Panc1 (cell line): ENCODE measurements at places on chromosomes 16 and 17. TPM values are rescaled to one million over a fixed set of nuclear protein-coding genes. Genes with fewer than 3 reads are reported as not detected.
A peak's percentile ranks its signal among the peaks of the same experiment; 100 is the strongest.

DNA sequence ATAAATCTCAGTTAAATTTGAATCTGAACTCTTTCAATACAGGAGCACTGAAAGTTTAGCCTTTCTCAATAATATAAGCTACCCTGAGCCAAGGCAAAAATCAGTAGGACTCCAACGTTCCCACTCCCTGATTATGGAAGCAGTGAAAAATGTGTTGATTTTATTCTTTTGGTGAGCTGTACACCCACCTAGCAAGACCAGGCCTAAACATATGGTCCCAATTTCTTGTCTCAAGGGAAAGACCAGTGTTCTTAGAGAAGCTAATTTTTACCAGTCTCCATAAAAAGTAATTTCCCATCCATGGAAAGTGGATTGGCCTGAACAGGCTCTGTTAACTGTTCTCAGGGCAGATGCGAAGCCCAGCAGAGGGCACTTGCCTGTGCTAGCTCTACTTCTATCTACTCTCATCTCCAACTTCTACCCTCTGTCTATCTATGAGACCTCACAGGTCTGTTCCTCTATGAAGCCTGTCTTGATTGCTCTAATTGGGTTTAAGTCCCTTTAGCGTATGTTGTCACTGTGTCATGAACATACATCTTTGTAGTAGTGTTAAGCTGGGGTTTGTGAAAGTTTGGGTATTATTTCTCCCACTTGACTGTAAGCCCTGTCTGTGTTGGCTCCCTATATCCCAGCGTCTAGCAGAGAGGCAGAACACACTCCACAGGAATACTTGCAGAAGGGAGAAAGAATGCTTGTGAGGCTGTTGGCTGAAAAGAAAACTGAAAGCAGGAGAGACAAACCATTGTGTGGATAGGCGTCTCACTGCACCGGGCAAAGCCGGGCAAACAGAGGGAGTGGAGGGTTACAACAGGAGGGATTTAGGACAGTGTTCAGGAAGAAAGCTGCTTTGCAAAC lies 167.1 kb upstream of the MAF start:
- peak overlapping the region; percentile 33 for H3K4me3 ChIP-seq
- H3K27ac ChIP-seq: no peak overlapping the region
- no peaks in the 10 kb centered on the region for H3K27me3 ChIP-seq
- no peaks in the 10 kb centered on the region for H3K36me3 ChIP-seq
- H3K4me1 ChIP-seq: no peaks in the 10 kb centered on the region
- no peak for DNase-seq

DNA sequence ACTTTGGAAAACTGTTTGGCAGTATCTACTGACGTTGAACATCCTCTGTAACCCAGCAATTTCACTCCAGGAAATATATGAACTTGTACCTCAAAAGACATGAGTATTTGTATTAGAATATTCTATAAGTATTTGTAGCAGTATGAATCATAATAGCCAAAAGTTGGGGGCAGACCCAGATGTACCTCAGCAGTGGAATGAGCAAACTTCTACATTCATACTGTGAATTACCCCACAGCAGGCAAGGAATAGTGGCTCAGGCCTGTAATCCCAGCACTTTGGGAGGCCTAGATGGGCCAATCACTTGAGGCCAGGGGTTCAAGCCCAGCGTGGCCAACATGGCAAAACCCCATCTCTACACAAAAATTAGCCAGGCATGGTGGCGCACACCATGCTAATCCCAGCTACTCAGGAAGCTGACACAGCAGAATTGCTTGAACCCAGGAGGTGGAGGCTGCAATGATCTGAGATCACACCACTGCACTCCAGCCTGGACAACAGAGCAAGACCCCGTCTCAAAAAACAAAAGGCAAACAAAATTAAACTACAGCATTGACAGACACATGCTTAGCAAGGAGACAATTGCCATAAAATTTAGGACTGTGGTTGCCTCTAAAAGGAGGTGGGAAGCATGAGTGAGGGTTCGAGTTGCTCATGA lies 11.2 kb upstream of the HELZ start:
- no peak overlapping the region for H3K4me3 ChIP-seq
- no peak for DNase-seq
- no peaks in the 10 kb centered on the region for H3K4me1 ChIP-seq
- H3K36me3 ChIP-seq: no peaks in the 10 kb centered on the region

AANAT gene
- total RNA-seq: not detected

- DNase-seq: no peak
- no peak overlapping the region for H3K4me3 ChIP-seq
- H3K36me3 ChIP-seq: no peaks in the 10 kb centered on the region
- H3K27me3 ChIP-seq: no peaks in the 10 kb centered on the region
- H3K4me1 ChIP-seq: 0 out of 2 replicates have a peak, but pooled peaks cover 3% of the 10 kb centered on the region
These were observed 12.9 kb upstream of the RAI1 start for GRCh38 chr17:17668358-17668757.

GRCh38 chr17:58061672-58062071 lies 21.5 kb upstream of the DYNLL2 start:
- no peak for DNase-seq
- no peaks in the 10 kb centered on the region; the same call in 1 of the 2 replicates for H3K27me3 ChIP-seq
- H3K36me3 ChIP-seq: no peaks in the 10 kb centered on the region
- no peaks in the 10 kb centered on the region for H3K4me1 ChIP-seq
- no peak overlapping the region for H3K27ac ChIP-seq

DNA sequence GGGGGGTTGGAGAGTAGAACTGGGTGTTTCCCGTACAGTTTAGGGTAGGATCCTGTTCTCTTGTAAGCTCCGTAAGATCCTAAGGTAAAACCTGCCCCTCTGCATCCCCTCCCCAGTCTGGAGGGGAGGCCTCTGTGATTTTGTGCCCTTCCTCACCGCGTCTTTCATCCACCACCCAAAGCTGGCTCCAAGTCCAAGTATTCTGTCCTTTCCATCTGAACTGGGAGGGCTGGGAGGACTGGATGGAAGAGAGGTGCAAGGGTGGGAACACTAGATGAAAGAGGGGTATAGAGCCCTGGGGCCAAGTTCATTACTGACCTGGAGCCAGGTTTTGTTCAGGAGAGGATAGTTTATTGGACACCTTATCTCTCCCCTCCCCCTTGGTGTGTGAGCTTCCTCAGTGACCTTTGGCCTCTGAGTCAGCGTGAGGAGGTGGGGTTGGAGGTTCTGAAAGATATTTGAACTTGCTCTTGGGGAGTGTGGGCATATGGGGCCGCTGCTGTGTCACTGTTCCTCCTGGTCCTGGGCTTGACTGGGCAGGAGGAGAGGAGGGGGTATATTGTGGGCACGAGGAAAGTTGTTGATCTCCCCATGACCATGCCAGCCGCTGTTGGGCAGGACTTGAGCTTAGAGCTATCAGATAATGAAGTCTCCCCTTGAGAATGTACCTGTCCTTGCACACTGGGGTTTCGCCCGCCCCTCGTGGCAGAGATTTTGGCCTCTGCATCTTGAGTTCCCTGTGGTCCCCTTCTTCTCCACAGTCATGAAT lies 1.6 kb downstream of the LASP1 start:
- H3K36me3 ChIP-seq: no peaks in the 10 kb centered on the region; the same call in 1 of the 2 replicates
- H3K27me3 ChIP-seq: no peaks in the 10 kb centered on the region
- peak overlapping the region; percentile 88 for H3K27ac ChIP-seq
- peaks cover 45% of the 10 kb centered on the region for H3K4me1 ChIP-seq
- no peak for DNase-seq

DNA sequence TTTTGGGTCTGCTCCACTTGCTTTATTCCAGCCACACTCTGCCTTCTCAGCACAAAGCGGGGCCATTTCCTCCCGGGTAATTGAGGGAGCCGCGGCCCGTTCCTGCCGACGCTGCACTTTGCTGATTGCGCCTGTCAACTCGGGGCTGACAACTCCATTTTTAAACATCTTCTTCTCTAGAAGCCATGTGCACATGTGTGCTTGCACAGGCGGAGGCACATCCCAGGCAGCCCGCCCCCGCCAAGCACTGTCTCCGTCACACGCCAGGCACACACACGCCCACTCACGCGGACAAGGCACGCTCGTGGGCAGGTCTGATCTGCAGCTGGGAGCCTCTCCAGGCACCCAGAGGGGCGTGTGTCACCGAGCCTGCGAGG lies 63.2 kb downstream of the ENGASE start:
- no peaks in the 10 kb centered on the region; the same call in 1 of the 2 replicates for H3K4me1 ChIP-seq
- DNase-seq: no peak
- H3K36me3 ChIP-seq: no peaks in the 10 kb centered on the region
- H3K27me3 ChIP-seq: peaks cover 11% of the 10 kb centered on the region

GAST gene
- not detected for total RNA-seq

- no peaks in the 10 kb centered on the region for H3K4me1 ChIP-seq
- H3K27me3 ChIP-seq: no peaks in the 10 kb centered on the region
- H3K27ac ChIP-seq: no peak overlapping the region
These were observed 65.7 kb downstream of the FBXL20 start for GRCh38 chr17:39335704-39336223.

CLEC3A gene
- total RNA-seq: 0.23 TPM

DNA sequence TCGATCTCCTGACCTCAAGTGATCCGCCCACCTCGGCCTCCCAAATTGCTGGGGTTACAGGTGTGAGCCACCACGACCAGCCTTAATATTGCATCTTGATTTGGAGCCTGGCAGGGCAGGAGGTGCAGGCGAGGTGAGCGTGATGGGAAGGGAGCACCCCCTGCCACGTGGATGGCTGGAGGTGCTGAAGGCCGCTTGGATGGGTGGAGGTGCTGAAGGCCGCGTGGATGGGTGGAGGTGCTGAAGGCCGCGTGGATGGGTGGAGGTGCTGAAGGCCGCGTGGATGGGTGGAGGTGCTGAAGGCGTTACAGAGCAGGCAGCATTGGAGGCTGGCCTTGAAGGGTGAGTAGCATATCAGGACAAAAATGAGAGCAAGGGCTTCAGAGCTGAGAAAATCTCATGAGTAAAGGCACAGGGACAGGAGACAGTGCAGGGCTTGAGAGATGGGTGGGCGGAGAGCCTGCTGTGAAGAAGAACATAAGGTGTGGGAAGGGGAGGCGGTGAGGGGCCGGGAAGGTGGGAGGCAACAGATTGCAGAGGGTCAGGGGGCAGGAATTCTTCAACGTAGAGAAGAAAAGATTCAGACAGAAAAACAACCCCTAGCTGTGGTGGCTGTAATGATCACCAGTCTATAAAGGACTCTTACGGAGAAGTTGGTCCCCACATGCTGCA lies 101.7 kb upstream of the SEC14L1 start:
- no peaks in the 10 kb centered on the region for H3K4me1 ChIP-seq
- no peaks in the 10 kb centered on the region for H3K36me3 ChIP-seq
- H3K27me3 ChIP-seq: no peaks in the 10 kb centered on the region

DNA sequence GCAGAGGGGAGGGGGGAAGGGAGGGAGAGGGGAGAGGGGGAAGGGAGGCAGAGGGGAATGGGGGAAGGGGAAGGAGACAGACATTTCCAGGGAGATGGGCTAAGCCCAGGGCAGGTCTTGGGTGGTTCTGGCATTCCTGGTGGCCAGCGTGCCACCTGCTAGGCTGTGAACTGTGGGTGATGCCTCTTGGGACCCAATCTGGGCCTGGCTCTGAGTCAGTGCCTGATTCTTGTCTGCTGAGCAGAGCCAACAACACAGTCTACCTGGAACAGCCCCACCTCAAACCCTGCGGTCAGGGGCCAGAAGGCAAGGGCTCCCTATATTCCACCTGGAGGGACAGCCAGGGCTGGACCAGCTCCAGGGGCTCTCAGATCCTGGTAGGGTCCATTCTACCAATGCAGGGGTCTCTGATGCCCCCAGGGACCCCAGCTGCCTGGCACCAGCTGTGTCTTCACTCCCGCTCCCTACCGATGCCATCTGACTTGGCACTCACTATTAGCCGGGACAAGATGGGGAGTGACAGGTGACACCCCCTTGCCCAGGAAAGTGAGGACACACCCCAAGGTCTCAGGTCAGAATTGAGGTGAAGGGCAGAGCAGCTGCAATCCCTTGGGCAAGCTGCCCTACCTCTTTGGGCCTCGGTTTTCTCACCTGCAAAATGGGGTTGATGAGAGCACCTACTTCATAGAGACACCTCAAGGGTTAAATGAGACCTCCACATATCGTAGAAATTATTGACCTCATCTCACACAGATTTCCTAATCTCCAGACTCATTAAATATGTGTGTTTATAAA lies 87.2 kb downstream of the LITAF start:
- DNase-seq: no peak
- H3K27ac ChIP-seq: peak overlapping the region; percentile 41; the same call in 1 of the 2 replicates
- H3K4me3 ChIP-seq: no peak overlapping the region

DNA sequence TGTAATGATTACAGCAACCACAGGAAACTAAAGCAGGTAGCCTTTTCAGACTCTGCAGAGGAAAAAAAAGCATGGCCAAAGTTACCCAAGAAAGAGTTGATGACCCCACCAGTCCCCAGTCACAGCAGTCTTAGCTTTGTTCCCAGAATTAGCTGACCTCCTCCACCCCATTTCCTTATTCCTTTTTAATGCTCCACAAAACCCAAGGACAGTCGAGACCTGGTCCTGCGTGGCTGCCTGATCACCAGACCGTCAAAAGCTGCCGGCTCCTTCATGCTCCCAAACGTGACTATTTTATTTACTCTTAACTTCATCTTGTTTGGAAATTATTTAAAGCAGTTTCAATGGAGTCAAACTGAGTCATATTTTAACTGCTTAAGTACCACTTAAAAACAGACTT lies 28.7 kb upstream of the MED9 start:
- peaks cover 13% of the 10 kb centered on the region for H3K4me1 ChIP-seq
- no peaks in the 10 kb centered on the region for H3K27me3 ChIP-seq
- H3K4me3 ChIP-seq: no peak overlapping the region
- no peak for DNase-seq
- no peaks in the 10 kb centered on the region for H3K36me3 ChIP-seq

DNA sequence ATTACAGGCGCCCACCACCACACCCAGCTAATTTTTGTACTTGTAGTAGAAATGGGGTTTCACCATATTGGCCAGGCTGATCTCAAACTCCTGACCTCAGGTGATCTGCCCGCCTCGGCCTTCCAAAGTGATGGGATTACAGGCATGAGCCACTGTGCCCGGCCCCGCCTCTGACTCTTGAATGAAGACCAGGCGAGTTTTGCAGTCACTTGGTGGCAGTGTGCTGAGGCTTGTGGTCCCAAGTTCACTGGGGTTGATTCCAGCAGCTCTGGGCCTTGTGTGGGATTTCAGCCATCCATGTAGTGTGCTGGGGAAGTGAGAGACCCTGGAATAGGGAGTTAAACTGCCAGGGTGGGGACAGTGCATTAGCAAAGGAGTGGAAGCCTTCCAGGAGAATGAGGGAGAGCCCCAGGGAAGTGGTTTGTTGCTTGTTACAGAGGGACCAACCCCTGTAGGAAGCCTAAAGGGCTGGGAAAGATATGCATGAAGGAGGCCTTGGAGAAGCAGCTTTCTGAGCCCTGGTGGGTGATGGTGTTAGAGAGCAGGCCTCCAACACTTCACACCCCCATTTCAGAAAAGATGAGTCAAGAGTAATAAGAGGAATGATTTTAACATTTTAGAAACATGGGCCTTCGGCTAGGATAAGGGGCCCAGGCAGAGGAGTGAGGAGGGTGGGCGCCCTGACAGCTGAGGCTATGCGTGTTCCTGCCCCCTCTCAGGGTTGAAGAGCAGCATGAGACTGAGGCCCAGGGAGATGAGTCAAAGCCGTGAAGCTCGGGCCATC lies 14.5 kb downstream of the PSKH1 start:
- H3K27me3 ChIP-seq: no peaks in the 10 kb centered on the region
- H3K27ac ChIP-seq: no peak overlapping the region
- H3K4me3 ChIP-seq: no peak overlapping the region
- no peak for DNase-seq

GRCh38 chr16:73847090-73847489 lies 449.5 kb upstream of the PSMD7 start:
- H3K27me3 ChIP-seq: no peaks in the 10 kb centered on the region
- no peak overlapping the region for H3K27ac ChIP-seq
- no peaks in the 10 kb centered on the region for H3K36me3 ChIP-seq
- no peaks in the 10 kb centered on the region for H3K4me1 ChIP-seq
- no peak for DNase-seq

GRCh38 chr17:2071455-2072281 lies 16.8 kb downstream of the HIC1 start:
- H3K36me3 ChIP-seq: no peaks in the 10 kb centered on the region; the same call in 1 of the 2 replicates
- no peak for DNase-seq
- no peaks in the 10 kb centered on the region for H3K4me1 ChIP-seq
- no peak overlapping the region for H3K4me3 ChIP-seq
